ENCODE measurements at places on chromosomes 7 and 10. TPM values are rescaled to one million over a fixed set of nuclear protein-coding genes. Genes with fewer than 3 reads are reported as not detected.

Gene TMEM178B
- 15.8 TPM for total RNA-seq

Gene CYP3A7
- total RNA-seq, result 0.82 TPM

Gene XPNPEP1
- 45.2 TPM for total RNA-seq

Gene OR2A42
- total RNA-seq, result 0.11 TPM

Gene TAS2R3
- not detected for total RNA-seq

Gene RBM17
- total RNA-seq, result 30.1 TPM

DNA sequence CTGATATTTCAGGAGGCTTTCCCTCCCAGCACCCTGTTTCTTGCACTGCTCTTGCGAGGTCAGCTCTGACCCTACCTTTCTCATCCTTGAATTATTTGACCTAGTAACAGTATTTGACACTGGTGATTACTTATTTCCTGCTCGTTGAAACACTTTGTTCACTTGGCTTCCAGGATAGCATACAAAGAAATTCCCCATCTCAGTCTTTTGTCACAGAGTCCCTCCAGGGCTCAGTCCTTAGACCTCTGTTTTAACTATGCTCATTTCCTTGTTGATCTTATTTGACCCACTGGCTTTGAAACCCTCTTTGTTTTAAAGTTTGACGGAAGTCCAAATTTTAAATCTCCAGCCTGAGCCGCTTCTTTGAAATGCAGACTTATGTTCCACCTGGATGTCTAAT lies 29.9 kb downstream of the BMPR1A start:
- no peak for DNase-seq

DNA sequence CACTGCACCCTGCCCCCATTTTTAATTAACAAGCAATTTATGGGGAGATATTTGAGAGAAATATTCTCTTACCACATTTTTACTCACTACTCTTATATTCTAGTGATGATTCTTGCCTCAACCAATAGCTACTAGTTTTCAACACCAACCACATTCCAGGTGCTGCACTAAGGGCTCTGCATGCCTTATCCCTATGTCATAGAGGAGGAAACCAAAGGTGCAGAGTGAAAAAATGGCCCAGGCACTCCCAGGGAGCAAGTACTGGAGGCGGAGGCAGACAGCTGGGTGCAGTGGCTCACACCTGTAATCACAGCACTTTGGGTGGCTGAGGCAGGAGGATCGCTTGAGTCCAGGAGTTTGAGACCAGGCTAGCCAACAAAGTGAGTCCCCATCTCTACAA lies 35.5 kb upstream of the TPST1 start:
- DNase-seq, result no peak

- no peak for DNase-seq
These were observed 40.6 kb upstream of the PTPRZ1 start for GRCh38 chr7:121832347-121832746.

DNA sequence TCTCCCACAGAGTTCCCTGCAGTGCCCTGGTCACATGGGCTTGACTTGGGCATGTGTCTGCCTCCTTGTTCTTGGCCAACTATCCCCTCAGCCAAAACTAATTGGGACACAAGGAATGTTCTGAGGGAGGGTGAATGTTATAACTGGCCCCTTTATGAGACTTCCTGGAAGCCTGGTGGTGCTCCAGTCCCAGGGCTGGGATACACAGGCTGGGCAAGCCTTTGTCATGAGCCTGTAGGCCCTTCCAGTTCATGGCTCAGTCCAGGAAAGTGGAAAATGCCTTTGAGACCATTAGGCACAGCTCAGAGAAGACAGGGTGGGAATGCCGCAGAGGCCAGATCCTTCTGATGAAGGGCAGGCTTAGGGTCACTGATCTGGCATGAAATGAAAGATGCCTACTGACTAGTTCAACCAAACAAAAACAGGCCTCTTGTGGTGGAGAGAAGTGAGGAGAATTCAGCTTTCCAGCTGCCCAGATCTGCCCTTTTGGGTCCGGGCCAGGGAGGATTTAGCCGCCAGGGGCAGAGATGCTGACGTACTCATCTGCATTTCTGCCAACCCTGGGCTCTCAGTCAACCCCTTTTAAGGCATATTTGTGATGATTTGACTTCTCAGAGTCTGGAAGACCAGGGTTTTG lies 961.5 kb downstream of the KCNMA1 start:
- DNase-seq, result peak; percentile 87

- no peak for DNase-seq
These were observed 136.4 kb downstream of the VTI1A start for GRCh38 chr10:112583236-112583939.

DNA sequence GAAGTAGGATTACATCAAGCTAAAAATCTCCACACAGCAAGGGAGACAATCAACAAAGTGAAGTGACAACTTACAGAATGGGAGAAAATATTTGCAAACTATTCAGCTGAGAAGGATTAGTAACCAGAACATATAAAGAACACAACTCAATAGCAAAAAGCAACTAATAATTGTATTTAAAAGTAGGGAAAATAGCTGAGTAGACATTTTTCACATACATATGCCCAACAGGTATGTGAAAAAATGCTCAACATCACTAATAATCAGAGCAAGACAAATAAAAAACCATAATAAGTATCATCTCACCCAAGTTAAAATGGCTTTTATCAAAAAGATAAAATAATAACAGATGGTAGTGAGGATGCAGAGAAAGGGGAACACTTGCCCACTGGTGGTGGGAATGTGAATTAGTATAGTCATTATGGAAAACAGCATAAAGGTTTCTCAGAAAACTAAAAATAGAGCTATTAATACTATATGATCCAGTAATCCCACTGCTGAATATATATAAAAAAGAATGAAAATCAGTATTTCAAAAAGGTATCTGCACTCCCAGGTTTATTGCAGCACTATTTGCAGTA lies 784.5 kb upstream of the C7orf33 start:
- no peak for DNase-seq

- DNase-seq, result no peak
These were observed at the start of gene OLAH for GRCh38 chr10:15043674-15044073. Gene OLAH (plus strand): TSS chr10:15043943. CDS start chr10:15047289, 3,346 bp downstream.

DNA sequence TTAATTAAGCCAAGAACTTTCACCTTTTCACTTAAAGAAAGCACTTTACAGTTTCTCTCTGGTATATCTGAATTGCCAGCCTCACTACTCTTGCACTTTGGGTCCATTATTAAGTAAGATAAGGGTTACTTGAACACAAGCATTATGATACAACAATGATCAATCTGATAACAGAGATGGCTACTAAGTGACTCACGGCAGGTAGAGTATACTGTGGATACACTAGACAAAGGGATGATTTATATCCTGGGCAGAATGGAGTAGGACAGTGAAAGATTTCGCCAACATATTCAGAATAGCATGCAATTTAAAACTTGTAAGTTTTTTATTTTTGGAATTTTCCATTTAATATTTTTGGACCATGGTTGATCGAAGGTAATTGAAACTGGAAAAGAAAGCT lies 34.3 kb upstream of the ITGB8 start:
- DNase-seq, result no peak

DNA sequence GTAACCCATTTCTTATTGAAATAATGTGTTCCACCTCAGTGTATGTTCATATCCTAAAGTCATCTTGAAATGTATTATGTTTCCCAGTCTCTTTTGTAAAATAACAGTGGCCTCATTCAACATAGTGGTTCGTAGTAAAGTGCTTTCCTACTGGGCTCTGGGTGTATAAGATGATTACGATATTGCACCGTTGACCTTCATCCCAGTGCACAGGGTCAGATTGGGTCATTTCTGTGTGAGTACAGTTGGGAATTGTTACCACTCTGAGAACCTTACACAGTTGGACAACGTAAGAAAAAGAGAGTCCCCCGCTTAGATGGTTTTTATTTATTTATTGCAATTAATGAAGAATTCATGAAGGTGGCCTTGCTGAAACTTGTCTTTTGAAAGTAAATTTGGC lies 135.6 kb downstream of the CHN2 start:
- no peak for DNase-seq

- DNase-seq, result no peak
These were observed 11.3 kb downstream of the ALKBH4 start for GRCh38 chr7:102453319-102453718.

- no peak for DNase-seq
These were observed 259.0 kb downstream of the CXCL12 start for GRCh38 chr10:44125879-44126278.
